Cardiac septum (tissue), 1 donor: ENCODE measurements at places on chromosomes 2 and 18. TPM values are rescaled to one million over a fixed set of nuclear protein-coding genes. Genes with fewer than 3 reads are reported as not detected.
A peak's percentile ranks its signal among the peaks of the same experiment; 100 is the strongest.

FZD7 gene
- 34.7 TPM for total RNA-seq

- DNase-seq = no peak
Observed at GRCh38 chr2:152925547-152926448, 207.4 kb downstream of the ARL6IP6 start.

DNA sequence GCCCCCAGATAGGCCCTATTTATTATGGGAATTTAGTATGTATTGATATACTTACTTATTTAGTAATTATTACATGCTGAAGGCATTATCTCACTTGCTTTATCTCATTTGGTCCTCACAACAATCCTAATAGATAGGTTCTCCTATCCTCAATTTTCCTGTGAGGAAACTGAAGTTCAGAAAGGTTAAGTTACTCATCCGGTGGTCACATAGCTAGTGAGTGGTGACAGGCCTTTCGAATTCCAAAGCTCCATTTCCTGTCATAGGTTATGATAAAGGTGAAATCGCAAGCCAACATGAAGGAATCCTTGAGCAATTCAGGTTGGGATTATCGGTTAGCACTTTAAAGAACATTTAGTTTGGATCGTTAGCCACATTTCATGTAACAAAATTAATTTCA lies 33.3 kb downstream of the NAB1 start:
- DNase-seq = no peak

- no peak for DNase-seq
Observed at GRCh38 chr2:49154891-49155290, 576 bp upstream of the FSHR start.

GRCh38 chr2:10285191-10285555 lies 17.5 kb upstream of the HPCAL1 start:
- DNase-seq = no peak

- peak; percentile 44 for DNase-seq
Observed at GRCh38 chr2:232456296-232457120, 555 bp downstream of the ALPI start.

DNA sequence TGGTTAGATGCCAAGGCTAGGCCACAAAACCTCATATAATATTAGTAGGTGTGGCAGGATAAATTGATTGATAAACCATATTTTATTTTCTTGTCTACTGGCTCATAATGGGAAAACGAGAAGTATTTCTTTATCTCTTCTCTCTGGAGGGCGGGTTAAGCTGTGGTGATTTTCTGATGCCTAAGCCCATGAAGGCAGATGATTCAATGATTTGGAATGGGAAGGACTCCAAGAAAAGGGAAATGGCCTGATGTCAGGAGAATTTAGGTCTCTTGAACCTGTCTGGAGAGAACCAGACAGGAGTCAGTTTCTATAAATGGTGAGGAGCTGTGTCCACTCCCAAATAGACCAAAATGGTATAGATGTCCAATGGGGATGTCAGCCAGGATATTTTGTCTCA lies 18.7 kb upstream of the MAP4K3 start:
- DNase-seq = no peak

DNA sequence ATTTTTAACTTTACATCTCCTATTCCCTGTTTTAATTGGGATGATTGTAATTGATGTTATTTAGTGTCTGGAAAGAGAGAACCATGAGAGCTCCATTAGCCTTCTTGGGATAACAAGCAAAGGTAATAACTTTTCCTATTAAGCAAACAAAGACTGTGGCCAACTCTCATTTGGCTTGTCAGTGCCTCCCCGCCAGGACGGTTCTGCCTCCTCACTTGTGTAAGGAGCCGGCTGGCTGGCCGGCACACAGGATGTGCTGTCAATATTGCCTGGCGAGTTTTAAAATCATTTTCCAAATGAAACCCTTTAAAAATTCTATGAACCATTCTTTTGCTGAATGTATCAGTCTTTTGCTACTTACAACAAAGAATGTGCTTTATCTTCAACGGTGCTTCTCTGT lies 898.3 kb downstream of the CPS1 start:
- no peak for DNase-seq

- peak; percentile 89 for DNase-seq
Observed at GRCh38 chr2:136246086-136246669, 128.2 kb upstream of the CXCR4 start.

- no peak for DNase-seq
Observed at GRCh38 chr2:38735999-38736320, 15.2 kb downstream of the SRSF7 start.

- no peak for DNase-seq
Observed at GRCh38 chr2:176446718-176447414, 177.6 kb downstream of the MTX2 start.
